T-cell (primary cell): ENCODE measurements at places on chromosomes 6 and 20. TPM values are rescaled to one million over a fixed set of nuclear protein-coding genes. Genes with fewer than 3 reads are reported as not detected.

- no peaks in the 10 kb centered on the region for H3K27me3 ChIP-seq
- no peak for DNase-seq
- peaks cover 29% of the 10 kb centered on the region for H3K36me3 ChIP-seq
- H3K4me3 ChIP-seq, result no peak overlapping the region
Measured at GRCh38 chr6:15513131-15513771, 149.6 kb downstream of the DTNBP1 start.

- H3K27me3 ChIP-seq, result no peaks in the 10 kb centered on the region
- no peaks in the 10 kb centered on the region for H3K36me3 ChIP-seq
- H3K27ac ChIP-seq, result no peak overlapping the region
- H3K4me1 ChIP-seq, result no peaks in the 10 kb centered on the region
- DNase-seq, result no peak
Measured at GRCh38 chr6:164178679-164179332, 764.3 kb downstream of the QKI start.

GRCh38 chr6:33081098-33081824 lies 5.5 kb downstream of the HLA-DPB1 start:
- no peaks in the 10 kb centered on the region for H3K4me1 ChIP-seq
- H3K36me3 ChIP-seq, result peaks cover 48% of the 10 kb centered on the region
- no peak overlapping the region for H3K4me3 ChIP-seq
- H3K27me3 ChIP-seq, result no peaks in the 10 kb centered on the region
- no peak for DNase-seq

SASH1 gene
- total RNA-seq, result 1.1 TPM

OPRL1 gene
- total RNA-seq, result 1.9 TPM

GRCh38 chr6:113211170-113211569 lies 646.0 kb upstream of the MARCKS start:
- H3K36me3 ChIP-seq, result no peaks in the 10 kb centered on the region
- no peaks in the 10 kb centered on the region for H3K27me3 ChIP-seq
- no peak overlapping the region for H3K27ac ChIP-seq
- no peak for DNase-seq
- no peaks in the 10 kb centered on the region for H3K4me1 ChIP-seq

TSPO2 gene
- not detected for total RNA-seq

DNA sequence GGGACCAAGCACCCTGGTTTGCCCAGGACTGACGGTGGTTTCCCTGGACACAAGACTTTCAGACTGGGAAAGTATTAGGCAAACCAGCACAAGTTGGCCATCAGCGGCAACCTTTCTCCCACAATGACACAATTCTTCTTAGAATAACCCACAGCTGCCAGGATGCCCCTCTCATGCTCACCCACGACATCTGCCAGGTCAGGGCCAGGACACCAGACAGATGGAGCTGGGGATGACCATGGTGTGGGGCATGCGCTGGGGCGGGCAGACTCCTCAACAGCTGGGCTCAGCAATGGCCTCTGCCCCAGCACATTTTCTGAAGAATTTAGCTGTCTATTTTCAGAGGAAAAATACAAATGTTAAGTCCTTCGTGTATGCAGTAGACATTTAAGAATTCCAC lies 226.4 kb downstream of the FNDC1 start:
- no peak overlapping the region for H3K4me3 ChIP-seq
- H3K27me3 ChIP-seq, result no peaks in the 10 kb centered on the region
- H3K27ac ChIP-seq, result no peak overlapping the region
- no peaks in the 10 kb centered on the region for H3K36me3 ChIP-seq
- no peaks in the 10 kb centered on the region for H3K4me1 ChIP-seq

DNA sequence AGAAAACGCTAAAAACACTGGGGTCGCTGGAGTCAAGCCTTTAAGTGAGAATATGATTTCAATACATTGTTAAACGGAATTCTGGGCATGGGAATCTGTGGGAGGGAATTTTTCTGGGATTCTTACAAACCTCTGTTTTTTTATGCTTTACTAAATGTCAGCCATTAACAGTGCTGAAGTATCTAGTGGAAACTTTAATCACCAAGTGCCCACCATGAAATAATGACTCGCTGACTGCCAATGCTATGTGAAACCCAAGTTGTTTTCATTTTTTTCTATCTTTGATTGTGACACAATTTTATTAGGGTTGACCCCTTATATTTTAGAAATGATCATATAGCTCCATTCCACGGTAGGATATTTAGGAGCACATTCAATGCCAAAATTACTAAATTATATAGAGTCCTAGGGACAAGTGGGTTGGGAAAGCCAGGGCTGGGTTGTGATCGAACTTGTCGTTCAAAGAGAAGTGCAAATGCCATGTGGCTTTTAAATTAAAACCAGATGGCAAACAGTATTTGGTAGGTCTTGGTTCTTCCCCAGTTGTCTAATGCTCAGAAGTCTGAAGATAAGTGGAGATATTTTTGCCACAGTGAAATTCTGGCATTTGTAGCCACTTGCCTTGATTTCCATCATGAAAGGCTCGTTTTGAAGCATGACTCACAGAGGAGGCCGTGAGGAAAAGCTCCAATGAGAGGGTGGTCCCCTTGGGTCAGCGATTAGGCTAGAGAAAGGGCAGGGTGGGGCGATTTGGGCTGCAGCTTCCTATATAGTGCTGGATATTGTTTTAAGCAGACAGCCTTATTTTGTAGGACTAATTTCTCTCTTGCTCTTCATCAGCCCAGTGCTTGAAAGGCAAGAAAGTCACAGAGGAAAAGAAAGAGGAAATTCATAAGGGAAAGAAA lies 254.4 kb upstream of the JAG1 start:
- no peak overlapping the region for H3K4me3 ChIP-seq
- DNase-seq, result no peak
- H3K27me3 ChIP-seq, result no peaks in the 10 kb centered on the region
- no peak overlapping the region for H3K27ac ChIP-seq
- no peaks in the 10 kb centered on the region for H3K4me1 ChIP-seq
